ENCODE measurements at places on chromosomes 6 and 20. TPM values are rescaled to one million over a fixed set of nuclear protein-coding genes. Genes with fewer than 3 reads are reported as not detected.

The ADGRF1 gene
- total RNA-seq: not detected

The TCF21 gene
- total RNA-seq: 2.1 TPM

The GINS1 gene
- total RNA-seq: 4.0 TPM

The GFRAL gene
- total RNA-seq: not detected

The ZSWIM3 gene
- 5.2 TPM for total RNA-seq

The CRISP3 gene
- not detected for total RNA-seq

The PPP1R16B gene
- total RNA-seq: 0.75 TPM

The CLDN20 gene
- total RNA-seq: not detected

The MAPK13 gene
- 2.8 TPM for total RNA-seq

The FKBP1C gene
- total RNA-seq: 0.79 TPM

The SFTA2 gene
- not detected for total RNA-seq

The LCA5 gene
- 3.7 TPM for total RNA-seq

Data from aortic smooth muscle cell (primary cell).